ENCODE measurements at places on chromosomes 4 and X. TPM values are rescaled to one million over a fixed set of nuclear protein-coding genes. Genes with fewer than 3 reads are reported as not detected.

The PABPC5 gene
- not detected for total RNA-seq

DNA sequence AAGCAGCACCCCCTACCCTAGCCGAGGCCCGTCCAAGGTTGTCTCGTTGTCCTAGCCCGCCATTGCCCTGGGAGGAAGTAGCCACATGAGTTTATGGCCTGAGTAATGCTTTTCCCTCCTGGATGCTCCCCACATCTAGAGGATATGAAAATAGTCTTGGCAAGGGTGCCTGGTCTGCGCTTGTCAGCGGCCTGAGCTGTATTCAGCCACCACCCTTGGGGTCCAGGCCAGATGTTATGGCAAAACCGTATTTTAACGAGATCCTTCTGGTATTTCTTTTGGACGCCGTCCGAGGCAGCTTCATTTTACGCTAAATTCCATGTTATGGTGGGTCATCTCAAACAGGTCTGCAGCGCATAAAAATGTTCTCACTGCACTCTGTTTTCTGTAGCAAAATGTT is 89.3 kb downstream of the GPR143 start:
- no peak for DNase-seq

GRCh38 chrX:6904156-6904555 is 243.4 kb upstream of the STS start:
- DNase-seq, result no peak

- DNase-seq, result no peak
Observed at GRCh38 chr4:187479511-187479910, 516.1 kb upstream of the ZFP42 start.

DNA sequence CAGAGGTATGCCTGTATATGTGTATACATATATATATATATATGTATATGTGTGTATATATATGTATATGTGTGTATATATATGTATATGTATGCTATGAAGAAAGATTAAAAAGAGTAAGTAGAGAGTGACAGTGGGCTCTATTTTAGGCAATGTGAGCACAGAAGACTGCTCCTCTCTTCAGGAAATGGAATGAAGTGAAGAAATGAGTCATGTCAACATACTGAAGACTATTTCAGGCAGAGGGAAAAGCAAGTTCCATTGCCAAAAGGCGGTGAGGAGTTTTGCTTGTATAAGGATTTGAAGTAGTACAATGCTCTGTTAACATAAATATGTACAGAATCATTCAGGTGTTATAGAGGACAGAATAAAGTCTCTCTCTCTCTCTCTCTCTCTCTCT is 773.2 kb upstream of the FTHL17 start:
- DNase-seq, result no peak

- no peak for DNase-seq
Observed at GRCh38 chr4:164441109-164441508, 312.8 kb upstream of the SMIM31 start.

- peak; percentile 31 for DNase-seq
Observed at GRCh38 chr4:54318904-54319303, 89.8 kb downstream of the PDGFRA start.

DNA sequence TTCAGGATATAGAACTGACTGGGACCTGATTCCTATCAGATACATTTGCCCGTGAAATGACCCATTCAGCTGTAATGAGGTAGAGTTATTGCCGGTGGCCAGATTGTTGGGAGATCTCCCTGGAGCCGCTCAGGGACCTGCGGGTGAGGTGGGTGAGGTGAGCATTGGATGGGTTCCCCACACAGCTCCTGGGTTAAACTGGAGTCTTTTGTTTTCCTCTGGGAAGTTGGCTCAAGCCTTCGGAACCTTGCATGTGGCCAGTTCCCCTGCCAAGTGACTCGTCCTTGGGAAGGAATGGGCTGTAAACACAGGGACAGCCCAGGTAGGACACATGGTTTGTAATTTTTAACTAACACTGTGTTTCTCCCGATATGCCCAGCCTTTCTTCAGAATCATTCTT is 31.6 kb upstream of the KIT start:
- no peak for DNase-seq
